Activated naive CD4-positive, alpha-beta T cell treated with anti-CD3 and anti-CD28 coated beads for 36 hours (primary cell): ENCODE measurements at places on chromosomes 2 and 18. TPM values are rescaled to one million over a fixed set of nuclear protein-coding genes. Genes with fewer than 3 reads are reported as not detected.

CRYBA2 gene
- not detected for total RNA-seq

CCDC74A gene
- 7.1 TPM for total RNA-seq

CNDP1 gene
- not detected for total RNA-seq

CNTNAP5 gene
- total RNA-seq, result not detected

VSNL1 gene
- not detected for total RNA-seq

MYO5B gene
- total RNA-seq, result 0.12 TPM

GRCh38 chr2:173130496-173131465, 55.1 kb downstream of the MAP3K20 start:
- no peak overlapping the region for H3K4me3 ChIP-seq
- no peak for DNase-seq
- peaks cover 29% of the 10 kb centered on the region for H3K27me3 ChIP-seq
- H3K4me1 ChIP-seq, result peaks cover 29% of the 10 kb centered on the region
- H3K36me3 ChIP-seq, result no peaks in the 10 kb centered on the region

- no peak overlapping the region for H3K4me3 ChIP-seq
- H3K27ac ChIP-seq, result no peak overlapping the region
- H3K36me3 ChIP-seq, result peaks cover 27% of the 10 kb centered on the region
- H3K4me1 ChIP-seq, result peaks cover 11% of the 10 kb centered on the region
These were observed 85.3 kb downstream of the ZNF407 start for GRCh38 chr18:74682991-74683297.

DNA sequence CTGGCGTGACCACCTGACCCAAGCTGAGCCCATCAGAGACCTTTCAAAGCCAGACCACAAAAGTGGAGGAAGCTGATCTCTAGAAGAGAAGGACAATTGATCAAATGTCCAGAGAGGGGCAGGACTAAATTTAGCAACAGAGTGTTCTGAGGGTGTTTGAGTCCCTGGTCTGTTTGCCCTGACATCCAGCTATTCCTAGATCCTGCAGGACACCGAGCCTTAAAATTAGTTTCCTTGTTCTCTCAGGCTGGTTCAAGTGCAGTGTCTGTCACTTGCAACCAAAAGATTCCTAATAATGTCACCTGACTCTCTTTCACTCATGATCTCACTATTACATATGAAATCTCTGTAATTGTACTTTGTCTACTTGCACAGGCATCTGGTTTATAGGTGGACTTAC, 33.0 kb upstream of the NPAS2 start:
- H3K27me3 ChIP-seq, result no peaks in the 10 kb centered on the region
- no peak for DNase-seq
- no peaks in the 10 kb centered on the region for H3K36me3 ChIP-seq
- no peaks in the 10 kb centered on the region for H3K4me1 ChIP-seq

GRCh38 chr2:7667260-7667757, 750.1 kb downstream of the RNF144A start:
- H3K4me1 ChIP-seq, result peaks cover 18% of the 10 kb centered on the region
- H3K4me3 ChIP-seq, result no peak overlapping the region
- no peaks in the 10 kb centered on the region for H3K27me3 ChIP-seq
- H3K36me3 ChIP-seq, result no peaks in the 10 kb centered on the region
- no peak overlapping the region for H3K27ac ChIP-seq

DNA sequence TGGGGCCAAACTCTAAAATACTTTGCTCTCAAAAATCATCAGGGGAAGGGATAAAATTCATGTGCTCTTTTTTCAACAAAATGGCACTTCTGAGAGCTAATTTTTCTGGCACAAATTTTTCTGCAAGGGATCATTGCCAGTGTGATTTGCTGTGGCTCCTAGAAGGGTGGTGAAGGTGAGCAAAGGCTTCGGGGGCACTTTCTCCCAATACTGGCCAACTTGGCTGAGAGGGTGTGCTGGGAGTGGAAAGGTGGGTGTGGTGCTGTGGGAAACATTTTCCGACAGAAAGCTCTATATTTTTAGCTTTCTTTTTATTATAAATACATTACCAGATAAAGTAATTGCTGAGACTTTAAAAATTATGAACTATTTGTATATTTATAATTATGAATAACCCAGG, 419 bp downstream of the SMYD1 start:
- no peak overlapping the region for H3K4me3 ChIP-seq
- no peak overlapping the region for H3K27ac ChIP-seq
- no peaks in the 10 kb centered on the region for H3K36me3 ChIP-seq
- peaks cover 2% of the 10 kb centered on the region for H3K27me3 ChIP-seq
- no peak for DNase-seq

DNA sequence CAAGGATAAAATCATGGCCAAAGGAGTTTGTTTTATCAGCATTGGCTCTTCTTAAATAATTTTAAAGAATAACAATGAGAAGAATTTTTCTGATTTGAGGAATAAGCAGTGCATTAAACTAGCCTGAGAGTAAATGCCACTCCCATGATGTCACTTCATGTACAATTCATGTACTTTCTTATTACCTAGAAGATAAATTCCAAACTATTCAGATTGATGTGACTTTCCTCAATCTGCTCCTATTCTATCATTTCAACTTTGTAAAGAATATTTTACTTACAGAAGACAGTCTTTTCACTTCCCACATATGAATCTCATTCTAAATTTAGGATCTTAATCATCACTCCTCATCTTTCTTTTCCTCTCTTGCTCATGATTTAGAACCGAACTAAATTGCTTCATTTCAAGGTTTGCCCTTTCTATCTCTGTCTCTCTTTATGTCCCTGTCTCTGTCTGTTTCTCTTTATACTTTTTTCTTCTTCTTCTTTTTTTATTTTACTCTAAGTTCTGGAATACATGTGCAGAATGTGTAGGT, 1142.0 kb upstream of the PIK3C3 start:
- no peak for DNase-seq
- H3K27ac ChIP-seq, result no peak overlapping the region
- no peaks in the 10 kb centered on the region for H3K4me1 ChIP-seq
- H3K27me3 ChIP-seq, result no peaks in the 10 kb centered on the region

- DNase-seq, result no peak
- H3K27ac ChIP-seq, result no peak overlapping the region
- H3K4me3 ChIP-seq, result no peak overlapping the region
- H3K4me1 ChIP-seq, result peaks cover 11% of the 10 kb centered on the region
- no peaks in the 10 kb centered on the region for H3K27me3 ChIP-seq
- H3K36me3 ChIP-seq, result peaks cover 18% of the 10 kb centered on the region
These were observed 75.7 kb downstream of the PIK3C3 start for GRCh38 chr18:42030586-42031182.

GRCh38 chr2:190974629-190975361, 39.2 kb downstream of the STAT1 start:
- DNase-seq, result no peak
- H3K36me3 ChIP-seq, result peaks cover 86% of the 10 kb centered on the region
- peaks cover 26% of the 10 kb centered on the region for H3K4me1 ChIP-seq
- H3K27ac ChIP-seq, result peak overlapping the region; percentile 73
- no peaks in the 10 kb centered on the region for H3K27me3 ChIP-seq
- no peak overlapping the region for H3K4me3 ChIP-seq

DNA sequence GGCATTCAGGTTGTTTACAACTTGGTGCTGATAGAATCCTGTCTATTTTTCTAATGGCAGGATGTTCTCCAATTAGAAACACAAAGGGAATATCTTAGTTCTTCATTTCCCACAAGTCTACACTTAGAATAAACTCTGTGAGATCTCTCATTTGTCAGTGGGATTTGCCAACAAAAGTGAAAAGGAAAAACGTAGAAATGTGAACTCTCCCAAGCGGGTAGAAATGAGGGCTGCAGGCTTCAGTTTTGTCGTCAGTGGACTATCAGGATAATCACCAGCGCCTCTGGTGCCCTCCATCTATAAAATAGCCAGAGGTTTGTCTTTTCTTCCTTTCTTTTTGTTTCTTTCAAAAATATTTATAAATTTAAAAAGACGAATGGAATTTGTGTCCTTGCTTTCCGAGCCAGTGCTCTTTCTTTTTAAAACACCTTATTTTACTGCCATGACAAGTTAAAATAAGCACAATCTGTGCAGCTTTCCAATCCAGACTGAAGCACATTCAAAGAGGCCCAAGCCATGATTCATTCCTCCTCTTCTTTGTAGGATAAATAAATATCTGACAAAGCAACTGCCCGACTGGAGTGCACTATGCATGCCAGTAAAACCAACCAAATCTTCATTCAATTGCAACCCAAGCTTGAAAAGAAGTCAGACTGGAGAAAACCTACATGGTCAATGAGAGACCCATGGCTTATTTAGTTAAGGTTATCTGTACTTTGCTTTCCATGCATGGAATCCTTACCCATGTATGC, 185.8 kb downstream of the ANKRD44 start:
- no peak overlapping the region for H3K27ac ChIP-seq
- no peaks in the 10 kb centered on the region for H3K27me3 ChIP-seq
- H3K36me3 ChIP-seq, result peaks cover 29% of the 10 kb centered on the region
- peaks cover 56% of the 10 kb centered on the region for H3K4me1 ChIP-seq
